ENCODE measurements at places on chromosomes 16 and 17.
A peak's percentile ranks its signal among the peaks of the same experiment; 100 is the strongest.

DNA sequence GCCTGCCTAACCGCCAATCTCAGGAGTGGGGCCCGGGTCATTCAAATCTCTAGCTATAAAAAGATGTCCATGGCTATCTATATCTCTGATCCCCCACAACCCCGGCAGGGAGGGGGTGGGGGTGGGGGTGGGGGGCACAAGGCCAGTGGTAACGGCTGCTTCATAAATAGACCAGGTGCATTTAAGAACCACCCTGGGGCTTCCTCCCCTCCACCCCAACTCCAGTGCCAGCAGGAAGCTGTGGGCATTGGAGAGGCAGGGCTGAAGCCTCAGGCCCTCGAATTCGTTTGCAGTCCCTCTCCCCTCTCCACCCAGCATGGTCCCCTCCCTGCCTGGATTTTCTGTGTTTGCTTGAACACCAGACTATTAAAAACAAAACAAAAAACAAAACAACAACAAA is 56.0 kb downstream of the RAP1GAP2 start:
- DNase-seq = no peak

DNA sequence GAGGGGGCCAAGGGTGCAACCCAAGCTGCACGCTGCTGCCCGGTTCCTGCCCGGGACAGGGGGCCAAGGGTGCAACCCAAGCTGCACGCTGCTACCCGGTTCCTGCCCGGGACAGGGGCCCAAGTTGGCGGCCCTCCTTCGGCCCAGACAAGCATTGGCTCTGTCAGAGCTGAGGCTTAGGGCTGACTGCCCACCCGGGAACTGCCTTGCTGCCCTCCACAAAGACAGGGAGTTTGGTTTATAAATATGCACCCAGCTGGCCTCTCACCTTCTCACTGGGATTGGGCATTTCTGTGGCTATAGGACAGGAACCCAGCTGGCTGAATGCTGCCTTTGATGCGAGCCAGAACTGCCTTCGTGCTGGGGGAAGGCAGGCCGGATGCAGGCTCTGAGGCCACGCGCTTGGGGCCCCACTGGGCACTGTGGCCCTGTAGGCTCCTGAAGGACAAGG is 105.7 kb downstream of the IRX5 start:
- no peak for DNase-seq

GRCh38 chr16:22191532-22192260 is 14.4 kb upstream of the EEF2K start:
- DNase-seq = peak; percentile 37

DNA sequence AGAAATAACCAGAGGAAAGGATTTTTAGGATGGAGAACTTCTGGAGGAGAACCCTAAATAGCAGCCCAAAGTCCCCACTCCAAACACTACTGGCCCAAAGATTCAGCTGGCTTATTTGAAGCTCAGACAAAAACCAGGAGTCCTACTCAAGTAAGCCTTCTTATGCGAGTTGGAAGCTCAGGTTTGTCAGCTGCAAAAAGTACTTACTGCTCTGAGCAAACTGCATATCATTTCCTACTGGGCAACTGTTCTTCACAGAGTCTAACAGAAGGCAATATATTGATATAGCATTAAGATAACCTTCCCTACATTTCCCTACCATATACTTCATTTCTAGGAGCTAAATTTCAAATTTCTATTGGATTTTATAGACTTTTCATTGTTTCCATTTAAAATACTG is 76.1 kb upstream of the CORO6 start:
- DNase-seq = no peak

GRCh38 chr16:89244754-89245153 is 27.3 kb downstream of the ZNF778 start:
- DNase-seq = no peak

GRCh38 chr17:6232732-6233101 is 162.5 kb downstream of the WSCD1 start:
- DNase-seq = no peak

- DNase-seq = no peak
Measured at GRCh38 chr17:71966459-71967313, 154.1 kb upstream of the SOX9 start.

All from kidney capillary endothelial cell (primary cell).